BE2C (cell line): ENCODE measurements at places on chromosomes 16 and 17.

GRCh38 chr17:39576187-39576586 is 31.5 kb downstream of the NEUROD2 start:
- DNase-seq: peak; percentile 76

DNA sequence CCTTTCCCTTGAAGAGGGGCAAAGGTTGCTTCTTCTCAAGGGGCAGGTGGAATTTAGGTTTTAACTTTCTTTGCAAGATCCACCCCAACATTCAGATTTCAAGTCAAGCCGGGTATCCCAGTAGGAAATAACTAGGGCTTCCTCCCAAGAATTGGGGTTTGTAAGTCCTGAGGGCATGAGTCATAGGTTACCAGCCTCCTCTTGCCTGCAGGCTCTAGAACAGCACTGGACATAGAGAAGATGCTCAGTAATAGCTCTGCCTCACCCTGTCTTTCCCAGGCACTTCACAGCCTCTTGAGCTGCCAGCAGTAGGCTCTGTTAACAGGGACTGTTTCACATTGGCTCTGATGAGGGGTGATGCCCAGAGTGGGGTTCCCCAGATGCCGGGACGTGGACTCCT is 35.8 kb upstream of the ZFP90 start:
- no peak for DNase-seq

GRCh38 chr16:20901436-20902112 is 1.0 kb downstream of the LYRM1 start:
- peak; percentile 61 for DNase-seq

DNA sequence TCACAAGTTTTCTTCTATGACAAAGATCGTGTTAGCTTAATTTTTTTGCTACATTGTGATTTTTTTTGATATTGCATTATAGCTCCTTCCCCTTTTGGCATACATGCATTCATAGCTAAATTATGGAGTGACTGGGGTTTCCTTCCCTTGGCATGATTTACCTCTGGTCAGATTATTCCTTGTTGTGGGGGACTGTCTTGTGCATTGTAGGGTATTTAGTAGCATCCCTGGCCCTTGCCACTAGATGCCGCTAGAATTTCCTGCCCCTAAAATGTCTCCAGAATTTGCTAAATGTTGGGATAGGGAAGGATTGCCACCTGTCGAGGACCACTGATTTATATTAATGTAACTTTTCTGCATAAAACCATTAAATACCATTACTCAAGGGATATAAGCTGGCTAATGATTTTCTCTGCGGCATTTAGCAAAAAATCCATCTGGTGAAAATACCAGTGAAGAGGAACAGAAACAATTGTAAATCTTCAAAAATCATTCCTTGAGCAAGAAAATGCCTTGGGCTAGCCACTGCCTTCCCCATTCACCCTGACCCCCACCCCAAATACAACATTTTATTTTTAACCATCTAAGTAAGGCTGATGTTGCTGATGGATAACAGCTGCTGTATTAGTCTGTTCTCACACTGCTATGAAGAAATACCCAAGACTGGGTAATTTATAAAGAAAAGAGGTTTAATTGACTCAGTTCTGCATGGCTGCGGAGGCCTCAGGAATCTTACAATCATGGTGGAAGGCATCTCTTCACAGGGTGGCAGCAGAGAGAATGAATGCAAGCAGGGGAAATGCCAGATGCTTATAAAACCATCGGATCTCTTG is 195.2 kb downstream of the MAP2K6 start:
- DNase-seq: no peak

DNA sequence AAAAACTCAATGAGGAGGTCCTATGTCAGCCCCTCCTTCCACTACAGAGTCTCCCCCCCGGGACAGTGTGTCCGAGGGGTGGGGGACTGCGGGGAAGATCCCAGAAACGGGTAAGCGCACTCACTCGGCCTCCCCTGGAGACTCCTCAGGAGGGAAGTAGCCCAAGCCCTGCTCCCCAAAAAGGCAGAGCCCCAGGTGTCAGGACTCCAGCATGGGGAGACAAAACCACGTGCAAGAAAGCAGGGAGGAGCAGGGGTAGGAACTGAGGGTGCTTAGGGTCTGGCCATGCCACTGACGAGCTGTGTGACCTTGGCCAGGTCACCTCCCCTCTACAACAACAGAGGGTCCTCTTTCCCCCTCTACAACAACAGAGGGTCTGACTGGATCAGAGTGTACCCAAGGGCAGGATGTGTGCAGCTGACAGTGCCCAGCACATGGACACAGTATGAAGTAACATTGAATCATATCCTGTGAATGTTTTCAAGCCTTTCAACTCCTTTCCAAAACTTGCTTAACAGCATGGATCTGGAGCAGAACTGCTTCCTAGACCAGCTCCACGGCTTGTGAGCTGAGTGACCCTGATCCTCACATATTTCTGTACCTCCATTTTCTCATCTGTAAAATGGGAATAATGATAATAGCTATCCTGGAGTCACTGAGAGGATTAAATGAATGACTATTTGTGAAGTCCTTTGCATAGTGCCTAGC is 2.1 kb upstream of the NAGS start:
- no peak for DNase-seq

DNA sequence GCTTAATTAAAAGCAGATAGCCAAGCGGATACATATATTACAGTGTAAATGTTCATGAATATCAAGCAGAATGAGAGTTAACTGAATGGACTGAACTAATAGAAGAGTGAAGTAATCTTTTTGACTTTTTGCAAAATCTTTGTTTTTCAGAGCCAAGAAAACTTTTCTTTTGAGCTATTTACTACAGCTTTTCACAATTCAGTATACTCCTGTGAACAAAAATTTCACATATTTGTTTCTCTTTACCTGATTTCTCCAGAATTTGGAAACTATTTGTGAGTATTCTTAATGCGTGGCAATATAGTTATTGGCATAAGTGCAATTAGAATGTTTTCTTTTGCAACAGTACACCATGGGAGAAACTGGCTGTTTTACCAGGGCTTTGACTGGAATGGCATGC is 9.1 kb upstream of the DUXB start:
- no peak for DNase-seq

DNA sequence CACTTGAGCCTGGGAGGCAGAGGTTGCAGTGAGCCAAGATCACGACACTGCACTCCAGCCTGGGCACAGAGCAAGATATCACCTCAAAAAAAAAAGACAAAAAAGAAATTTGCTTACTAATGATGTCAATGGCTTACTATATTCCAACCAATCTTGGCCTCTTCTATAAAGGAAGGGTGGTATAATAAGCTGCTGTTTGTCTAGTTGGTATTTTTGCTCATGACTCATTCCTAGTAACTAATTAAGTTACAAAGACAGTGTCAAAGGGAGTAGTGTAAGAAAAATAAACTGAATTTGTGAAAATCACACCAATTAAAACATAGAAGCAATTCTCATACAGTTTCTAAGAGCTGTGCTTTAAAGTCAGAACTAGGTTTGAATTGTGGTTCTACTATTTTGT is 82.5 kb downstream of the NLK start:
- no peak for DNase-seq

GRCh38 chr16:79821911-79822310 is 221.4 kb upstream of the MAF start:
- no peak for DNase-seq

GRCh38 chr17:30323895-30324319 is 9.9 kb downstream of the TMIGD1 start:
- no peak for DNase-seq

GRCh38 chr17:69466905-69467667 is 52.6 kb downstream of the MAP2K6 start:
- DNase-seq: no peak
